ENCODE measurements at places on chromosomes 16 and 17.

GRCh38 chr16:89080196-89080853, 13.3 kb upstream of the ACSF3 start:
- DNase-seq, result no peak

- no peak for DNase-seq
These were observed 328.4 kb downstream of the MAF start for GRCh38 chr16:79272141-79272577.

- no peak for DNase-seq
These were observed 324.6 kb upstream of the CDH11 start for GRCh38 chr16:65446427-65446826.

DNA sequence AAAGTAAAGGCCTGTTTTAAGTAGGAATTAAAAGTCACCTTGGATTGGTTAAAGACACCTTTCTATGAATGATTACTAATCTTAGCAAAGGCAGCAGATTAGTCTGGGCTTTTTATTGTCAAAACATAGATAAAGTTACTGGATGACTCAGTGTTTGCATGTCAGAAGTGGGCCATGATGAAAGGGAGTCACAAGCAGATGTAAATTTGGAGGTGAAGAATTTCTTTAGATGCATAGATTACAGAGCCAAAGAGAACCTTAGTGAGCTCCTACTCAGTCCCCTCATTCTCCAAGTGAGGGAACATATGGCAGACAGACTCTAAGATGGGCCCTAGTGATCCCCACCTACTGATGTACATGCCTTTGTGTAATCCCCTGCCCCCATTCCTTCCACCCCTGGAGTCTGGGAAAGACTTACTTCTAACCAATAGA, 124.5 kb downstream of the HS3ST3A1 start:
- DNase-seq, result no peak

GRCh38 chr16:74485916-74486315, 64.6 kb upstream of the CLEC18B start:
- no peak for DNase-seq

- no peak for DNase-seq
These were observed 101.8 kb upstream of the CIBAR2 start for GRCh38 chr16:85213926-85214675.

GRCh38 chr17:80999536-81000333, 8.1 kb downstream of the CHMP6 start:
- no peak for DNase-seq

- no peak for DNase-seq
These were observed 1103.5 kb upstream of the RBFOX1 start for GRCh38 chr16:6229186-6229585.

- no peak for DNase-seq
These were observed 19.2 kb downstream of the KDM8 start for GRCh38 chr16:27222249-27223225.

- DNase-seq, result no peak
These were observed 143.7 kb downstream of the CDH8 start for GRCh38 chr16:61892531-61892930.

DNA sequence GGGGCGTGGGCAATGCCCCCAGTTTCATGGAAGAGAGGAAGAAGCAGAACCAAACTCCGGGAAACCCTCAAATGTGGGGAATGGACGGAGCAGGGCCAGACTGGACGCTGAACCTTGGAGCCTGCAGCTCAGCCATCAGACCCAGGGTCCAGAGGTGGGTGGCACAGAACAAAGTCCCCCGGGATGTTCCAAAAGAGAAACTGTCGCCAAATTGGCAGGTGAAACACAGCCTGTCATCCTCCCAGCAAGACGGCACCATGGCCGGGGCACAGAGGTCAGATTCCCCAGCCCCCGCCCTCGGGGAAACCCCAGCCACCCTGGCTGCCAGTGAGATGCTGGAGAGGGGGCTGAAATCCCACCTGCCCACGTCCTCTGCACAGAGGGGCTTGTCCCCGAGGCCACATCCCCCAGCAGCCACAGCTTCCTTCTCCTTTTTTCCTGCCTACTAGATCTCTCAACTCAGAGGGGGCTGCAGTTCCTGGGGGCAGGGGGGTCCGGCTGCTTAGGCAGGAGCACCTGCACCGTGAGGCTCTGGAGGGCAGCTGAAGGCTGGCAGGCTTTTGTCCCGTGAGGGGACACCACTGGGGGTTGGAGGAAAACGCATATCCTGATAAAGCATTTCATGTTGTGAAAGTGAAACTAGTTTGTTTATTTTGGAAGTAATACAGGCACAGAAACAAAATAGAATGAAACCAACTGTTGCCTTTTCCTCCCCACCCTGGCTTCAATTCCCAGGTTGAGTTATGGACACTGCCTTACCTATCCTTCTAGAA, 1.2 kb upstream of the SECTM1 start:
- DNase-seq, result no peak

DNA sequence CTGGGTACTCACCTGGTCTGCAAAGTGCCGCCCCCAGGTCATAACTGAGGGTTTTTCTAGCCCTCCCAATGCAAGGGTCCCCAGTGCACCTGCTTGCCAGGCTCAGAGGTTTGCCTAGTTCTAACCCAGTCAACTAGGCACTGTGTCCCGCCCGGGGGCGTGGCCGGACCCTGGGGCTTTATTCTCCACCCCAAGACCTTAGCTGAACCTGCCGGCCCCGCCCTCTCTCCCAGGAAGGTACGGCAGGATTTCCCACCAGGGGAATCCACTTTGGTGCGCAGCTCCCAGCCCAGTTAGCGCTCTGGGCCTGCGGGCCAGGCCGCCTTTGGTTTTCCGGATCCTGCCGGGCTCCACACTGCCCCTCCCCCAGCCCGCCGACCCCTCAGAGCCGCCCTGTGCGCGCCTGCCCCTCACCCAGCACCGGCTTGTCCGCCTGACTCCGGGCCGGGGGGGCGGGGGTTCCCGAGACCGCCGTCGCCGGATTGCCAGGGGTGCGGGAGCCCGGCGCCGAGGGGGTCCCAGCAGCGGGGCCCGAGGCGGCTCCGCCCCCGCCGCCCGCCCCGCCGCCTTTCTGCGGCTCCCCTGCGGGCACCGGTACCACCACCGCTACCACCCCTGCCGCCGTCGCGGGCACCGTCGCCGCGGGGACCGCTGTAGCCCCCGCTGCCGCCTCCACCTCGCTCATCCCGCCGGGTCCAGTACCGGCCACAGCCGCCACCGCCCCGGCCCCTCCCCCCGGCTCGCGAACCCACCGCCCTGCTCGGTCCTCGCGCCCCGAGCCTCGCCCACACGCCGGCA, 424 bp downstream of the YBX2 start:
- no peak for DNase-seq

- DNase-seq, result peak; percentile 61
These were observed 93.4 kb upstream of the TNRC6A start for GRCh38 chr16:24635900-24636610.

DNA sequence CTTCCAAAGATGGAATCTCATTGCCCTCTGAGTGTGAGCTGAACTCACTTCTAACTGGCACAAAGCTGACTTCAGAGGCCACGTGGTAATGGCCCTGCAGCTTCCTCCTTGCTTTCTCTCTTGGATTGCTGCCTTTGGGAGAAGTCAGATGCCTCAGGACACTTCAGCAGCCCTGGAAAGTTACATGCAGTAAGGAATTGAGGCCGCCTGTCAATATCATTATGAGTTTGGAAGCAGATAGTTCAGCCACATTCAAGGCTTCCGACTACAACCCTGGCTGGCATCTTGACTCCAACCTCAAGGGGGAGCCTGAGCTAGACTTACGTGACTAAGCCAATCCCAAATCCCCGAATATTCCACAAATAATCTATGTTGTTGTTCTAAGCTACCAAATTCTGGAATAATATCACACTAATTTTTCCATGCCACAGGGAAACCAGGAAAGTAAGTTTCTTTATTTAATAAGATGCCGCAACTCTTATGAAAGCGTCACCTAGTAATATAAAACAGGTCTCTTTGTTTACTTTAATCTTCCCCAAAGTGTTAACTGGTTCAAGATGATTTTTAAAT, 13.6 kb downstream of the CEP20 start:
- DNase-seq, result peak; percentile 57

- no peak for DNase-seq
These were observed 6.4 kb upstream of the MILR1 start for GRCh38 chr17:64442541-64442971.

DNA sequence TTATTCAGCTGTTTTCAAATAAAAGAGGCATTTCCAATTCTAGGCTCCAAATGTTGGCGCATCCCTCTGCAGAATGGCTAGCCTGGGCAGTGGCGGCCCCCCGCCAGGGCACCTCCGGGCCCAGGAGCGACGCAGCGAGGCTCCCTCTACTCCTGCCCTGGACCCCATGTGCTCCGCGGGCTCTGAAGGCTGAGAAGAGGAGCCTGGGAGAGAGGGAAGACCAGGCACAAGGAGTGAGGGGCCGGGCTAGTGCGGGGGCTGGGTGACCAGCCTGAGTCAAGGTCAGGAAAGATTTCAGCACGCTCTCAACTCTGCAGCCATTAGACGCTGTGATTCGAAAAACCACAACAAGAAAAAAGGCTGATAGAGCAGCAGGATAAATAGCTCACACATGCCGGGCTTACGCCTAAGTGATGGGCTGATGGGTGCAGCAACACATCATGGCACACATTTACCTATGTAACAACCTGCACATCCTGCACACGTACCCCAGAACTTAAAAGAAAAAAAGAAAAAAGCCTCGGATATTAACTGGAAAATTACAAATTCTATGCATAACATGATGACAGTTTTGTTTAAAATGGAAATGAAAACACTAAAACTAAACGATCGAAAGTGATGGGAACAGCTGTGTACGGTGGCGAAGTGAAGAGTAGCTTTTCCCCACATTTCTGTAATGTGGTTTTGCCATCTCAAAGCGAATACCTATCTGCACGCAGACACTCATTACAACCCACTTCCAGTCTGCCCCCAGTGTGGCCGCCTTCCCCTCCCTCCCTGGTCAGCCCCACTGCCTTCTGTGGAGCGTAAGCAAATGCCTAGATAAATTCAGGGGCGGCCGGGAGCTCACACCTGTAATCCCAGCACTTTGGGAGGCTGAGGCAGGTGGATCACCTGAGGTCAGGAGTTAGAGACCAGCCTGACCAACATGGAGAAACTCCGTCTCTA, 44.4 kb downstream of the MAP1LC3B start:
- DNase-seq, result no peak

GRCh38 chr16:28491230-28491969, 474 bp downstream of the CLN3 start:
- DNase-seq, result no peak

DNA sequence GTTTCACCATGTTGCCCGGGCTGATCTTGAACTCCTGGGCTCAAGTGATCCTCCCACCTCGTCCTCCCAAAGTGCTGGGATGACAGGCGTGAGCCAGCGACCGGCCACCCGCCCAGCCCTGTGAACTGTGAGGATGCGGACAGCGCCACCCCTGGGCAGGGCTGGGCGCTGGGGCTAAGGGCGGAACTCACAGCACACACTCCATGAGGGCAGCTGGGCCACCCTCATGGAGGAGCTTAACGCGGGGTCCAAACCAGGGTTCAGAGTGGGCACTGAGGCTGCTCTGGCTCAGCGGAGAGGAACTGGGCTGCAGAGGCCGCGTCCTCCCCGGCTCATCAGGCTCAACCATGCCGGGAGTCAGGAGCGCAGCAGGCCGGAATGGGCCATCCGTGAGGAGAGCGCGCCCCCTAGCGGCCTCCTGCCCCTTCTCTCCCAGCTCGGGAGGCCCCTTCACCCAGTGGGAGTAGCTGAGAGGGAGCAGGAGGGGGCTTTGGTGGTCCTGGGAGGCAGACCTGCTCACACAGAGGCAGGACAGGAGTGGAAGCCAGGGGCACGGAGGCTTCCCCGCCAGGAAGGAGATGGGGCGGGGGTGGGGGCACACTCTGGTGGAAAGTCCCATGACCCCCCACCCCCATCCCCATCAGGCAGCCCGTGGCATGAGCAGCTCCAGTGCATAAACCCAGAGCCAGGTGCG, 13.8 kb downstream of the CORO7 start:
- peak; percentile 83 for DNase-seq

- no peak for DNase-seq
These were observed 38.8 kb downstream of the EFCAB5 start for GRCh38 chr17:29980261-29980660.

GRCh38 chr16:87800497-87800896, 34.7 kb upstream of the KLHDC4 start:
- DNase-seq, result no peak

DNA sequence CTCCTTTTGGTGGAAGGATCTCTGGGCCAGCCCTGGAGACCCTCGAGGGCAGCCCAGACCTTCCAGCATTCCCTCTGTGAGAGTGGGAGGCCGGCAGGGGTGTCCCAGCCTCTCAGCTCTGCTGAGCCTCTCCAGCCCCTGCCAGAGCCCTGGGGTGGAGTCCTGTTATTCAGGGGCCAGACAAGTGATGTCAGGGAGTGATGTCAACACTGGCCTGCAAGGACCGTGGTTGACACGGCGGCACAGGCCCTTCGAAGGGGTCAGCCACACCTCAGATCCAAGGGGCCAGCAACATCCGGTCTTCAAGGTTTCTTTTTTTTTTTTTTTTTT, 231.2 kb downstream of the KATNIP start:
- no peak for DNase-seq

GRCh38 chr17:76198702-76199101, 41.6 kb downstream of the RNF157 start:
- no peak for DNase-seq

DNA sequence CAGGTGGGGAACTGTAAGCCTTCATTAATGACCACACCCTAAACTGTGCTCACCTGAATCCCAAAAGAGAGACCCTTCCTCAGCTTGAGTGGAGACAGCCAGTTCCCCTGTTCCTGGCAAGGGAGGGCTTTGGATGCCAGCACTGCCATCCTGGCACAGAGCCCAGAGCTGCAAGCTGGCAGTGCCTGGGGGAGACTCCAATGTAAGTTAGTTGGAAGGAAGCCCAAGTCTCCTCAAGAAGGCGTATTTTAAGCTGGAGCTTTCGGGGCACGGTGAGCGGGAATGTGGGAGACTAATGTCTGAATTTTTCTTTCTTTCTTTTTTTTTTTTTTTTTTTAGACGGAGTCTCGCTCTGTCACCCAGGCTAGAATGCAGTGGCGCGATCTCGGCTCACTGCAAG, 4.7 kb downstream of the CDC42EP4 start:
- DNase-seq, result no peak

DNA sequence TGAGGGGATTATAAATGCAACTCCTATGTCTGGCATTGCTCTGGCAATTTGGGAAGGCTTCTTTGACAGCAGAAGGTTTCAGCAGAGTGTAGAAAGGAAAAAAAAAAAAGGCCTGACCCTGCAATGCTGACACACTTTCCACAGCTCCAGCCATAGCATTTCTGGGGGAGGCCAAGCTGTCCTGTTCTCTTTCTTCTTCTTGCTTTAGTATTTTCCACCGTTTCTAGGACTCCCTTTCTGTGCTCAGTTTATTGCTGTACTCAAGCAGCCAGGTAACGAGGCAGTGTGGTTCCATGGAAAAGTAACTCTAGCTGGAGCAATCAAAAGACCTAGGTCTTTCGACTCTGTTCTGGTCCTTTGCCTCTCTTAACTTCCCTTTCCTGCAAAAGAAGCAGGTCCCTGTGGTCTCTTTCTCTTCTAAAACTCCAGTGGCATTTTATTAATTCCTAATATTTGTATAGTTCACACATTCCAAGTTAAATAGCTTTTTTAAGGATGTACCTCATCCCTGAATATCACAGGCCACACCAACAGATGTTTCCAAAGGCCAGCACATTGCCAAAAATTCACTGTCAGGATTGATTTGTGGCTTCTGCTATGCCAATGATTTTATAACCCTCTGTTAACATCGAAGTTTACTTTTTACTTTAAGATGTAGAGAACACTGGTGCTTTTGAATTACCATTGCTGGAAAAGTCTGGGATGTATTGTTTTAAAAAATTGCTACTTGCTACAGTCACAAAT, 90.3 kb upstream of the BCAR1 start:
- no peak for DNase-seq
